ENCODE measurements at places on chromosomes 3 and 15. TPM values are rescaled to one million over a fixed set of nuclear protein-coding genes. Genes with fewer than 3 reads are reported as not detected.

GRCh38 chr3:72888546-72889309 is 882 bp downstream of the GXYLT2 start:
- peak overlapping the region; percentile 62 for H3K4me3 ChIP-seq
- DNase-seq = peak; percentile 59

DNA sequence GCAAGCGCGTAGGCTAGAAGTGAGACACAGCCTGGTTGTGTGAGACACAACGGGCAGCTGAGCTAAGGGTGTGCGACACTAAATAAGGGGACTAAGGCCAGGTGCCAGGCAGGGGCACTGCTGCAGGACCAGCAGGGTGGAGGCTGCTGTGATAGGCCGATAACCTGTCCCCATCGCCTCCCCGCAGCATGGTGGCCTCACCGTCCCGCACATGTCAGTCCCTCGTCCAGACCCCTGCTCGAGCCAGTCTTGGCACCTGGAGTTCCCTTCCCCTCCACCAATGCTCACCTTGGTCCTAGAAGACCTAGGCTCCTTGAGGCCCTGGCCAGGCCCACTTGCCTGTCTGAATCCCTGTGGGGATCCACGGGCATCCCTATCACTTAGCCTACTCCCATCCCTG is 96.1 kb downstream of the HMG20A start:
- no peaks in the 10 kb centered on the region for H3K36me3 ChIP-seq
- DNase-seq = no peak
- no peak overlapping the region for H3K4me3 ChIP-seq
- no peak overlapping the region for H3K27ac ChIP-seq

The CCR1 gene
- total RNA-seq = 1.8 TPM

- no peak for DNase-seq
- H3K36me3 ChIP-seq = no peaks in the 10 kb centered on the region
- no peaks in the 10 kb centered on the region for H3K27me3 ChIP-seq
- H3K4me3 ChIP-seq = no peak overlapping the region
- H3K4me1 ChIP-seq = peaks cover 29% of the 10 kb centered on the region
- no peak overlapping the region for H3K27ac ChIP-seq
These were observed 2.6 kb downstream of the SPG21 start for GRCh38 chr15:64987136-64987535.

The KCNMB3 gene
- 7.4 TPM for total RNA-seq

All from testis (tissue), 5 donors.